NCI-H82 (cell line): ENCODE measurements at places on chromosomes 11 and 22.

- DNase-seq = peak; percentile 35
These were observed 1.6 kb upstream of the MCAM start for GRCh38 chr11:119318240-119319135.

GRCh38 chr11:628056-628455 lies 1.1 kb upstream of the SCT start:
- DNase-seq = no peak

DNA sequence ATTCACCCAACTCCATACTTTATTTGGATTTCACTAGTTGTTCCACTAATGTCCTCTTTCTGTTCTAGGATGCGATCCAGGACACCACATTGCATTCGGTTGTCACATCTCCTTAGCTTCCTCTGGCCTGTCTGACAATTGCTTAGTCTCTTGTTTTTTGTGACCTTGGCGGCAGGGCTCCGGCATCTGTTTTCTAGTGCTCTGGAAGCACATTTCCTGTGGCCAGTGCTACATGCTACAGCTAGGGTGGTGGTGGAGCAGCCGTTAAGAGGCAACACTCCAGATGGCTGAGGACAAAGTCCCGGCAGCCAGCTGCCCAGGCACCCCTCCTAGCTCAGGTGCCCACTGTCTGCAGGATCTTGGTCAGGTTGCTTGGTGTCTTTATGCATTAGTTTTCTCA lies 6.8 kb downstream of the STX3 start:
- DNase-seq = peak; percentile 84

- DNase-seq = no peak
These were observed 74.5 kb downstream of the RPL27A start for GRCh38 chr11:8757047-8757446.

DNA sequence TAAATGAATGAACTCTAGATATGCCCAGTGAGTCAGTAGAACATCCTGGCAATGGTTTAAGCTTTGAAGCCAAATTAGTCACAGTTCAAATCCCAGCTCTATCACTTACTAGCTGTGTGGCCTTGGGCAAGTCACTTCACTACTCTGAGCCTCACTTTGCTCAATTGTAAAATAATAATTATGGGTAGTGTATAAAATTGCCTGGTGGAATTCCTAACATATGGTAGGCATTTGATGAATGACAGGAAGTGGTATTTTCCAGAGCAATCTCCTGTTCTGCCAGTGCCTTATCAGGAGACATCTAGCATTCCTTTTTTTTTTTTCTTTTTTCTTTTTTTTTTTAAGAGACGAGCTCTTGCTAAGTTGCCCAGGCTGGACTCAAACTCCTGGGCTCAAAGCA lies 13.0 kb downstream of the SCN4B start:
- DNase-seq = no peak

GRCh38 chr11:8034106-8034585 lies 46.9 kb upstream of the TUB start:
- DNase-seq = no peak

DNA sequence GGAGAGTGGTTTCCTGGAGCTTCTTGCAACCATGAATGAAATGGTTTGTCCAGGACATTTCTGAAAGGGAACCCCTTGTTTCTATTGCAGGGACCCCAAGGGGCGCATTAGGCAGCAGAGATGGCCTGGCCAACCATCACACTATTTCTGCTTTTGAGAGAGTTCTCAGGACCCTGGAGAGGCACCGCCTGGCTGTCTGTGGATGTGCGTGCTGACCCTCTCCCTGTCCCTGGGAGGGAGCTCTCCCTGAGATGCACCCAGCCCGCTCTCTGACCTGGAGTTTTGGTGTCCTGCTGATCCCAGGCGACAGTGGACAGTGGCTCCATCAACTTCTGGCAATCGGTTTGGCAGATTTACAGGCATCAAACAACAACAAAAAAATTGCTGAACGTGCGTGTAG lies 80.3 kb upstream of the SLC22A12 start:
- DNase-seq = no peak

DNA sequence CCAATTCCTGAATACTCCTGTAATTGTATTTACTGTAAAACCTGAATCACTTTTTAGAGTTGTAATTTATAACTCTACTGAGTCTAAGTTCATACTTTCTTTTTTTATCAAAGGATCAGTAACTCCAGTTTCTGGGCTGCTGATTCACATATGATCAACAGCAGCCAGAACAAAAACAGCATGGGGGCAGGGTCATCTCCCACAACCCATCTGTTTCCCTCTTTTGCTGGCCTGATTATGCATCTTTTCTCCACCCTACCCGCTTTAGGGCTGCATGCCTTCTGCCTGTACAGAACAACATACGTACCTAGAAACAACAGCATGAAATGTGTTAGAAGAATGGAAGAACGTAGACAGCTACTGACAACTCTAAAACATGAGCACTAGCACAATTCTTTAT lies 76.0 kb downstream of the MRTFA start:
- DNase-seq = peak; percentile 71

GRCh38 chr11:1352696-1353382 lies 36.9 kb upstream of the BRSK2 start:
- DNase-seq = no peak

DNA sequence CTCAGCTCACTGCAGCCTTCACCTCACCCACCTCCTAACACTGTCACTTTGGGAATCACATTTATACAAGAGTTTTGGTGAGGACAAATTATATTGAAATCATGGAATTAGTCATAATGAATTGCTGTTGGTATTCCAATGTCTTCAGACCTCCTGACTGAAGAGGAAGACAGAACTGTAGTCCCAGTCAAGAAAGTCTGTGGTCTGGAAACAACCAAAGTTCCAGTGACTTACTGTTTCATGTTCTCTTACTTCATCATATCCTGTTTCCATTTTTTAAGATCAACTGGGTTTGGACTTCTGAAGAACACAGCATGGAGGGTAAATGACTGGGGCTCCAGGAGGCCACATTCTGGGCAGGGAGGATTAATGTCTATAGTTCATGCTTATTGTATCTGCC lies 43.0 kb upstream of the HIPK3 start:
- no peak for DNase-seq

- DNase-seq = no peak
These were observed 2.7 kb downstream of the AHNAK start for GRCh38 chr11:62543680-62544444.

DNA sequence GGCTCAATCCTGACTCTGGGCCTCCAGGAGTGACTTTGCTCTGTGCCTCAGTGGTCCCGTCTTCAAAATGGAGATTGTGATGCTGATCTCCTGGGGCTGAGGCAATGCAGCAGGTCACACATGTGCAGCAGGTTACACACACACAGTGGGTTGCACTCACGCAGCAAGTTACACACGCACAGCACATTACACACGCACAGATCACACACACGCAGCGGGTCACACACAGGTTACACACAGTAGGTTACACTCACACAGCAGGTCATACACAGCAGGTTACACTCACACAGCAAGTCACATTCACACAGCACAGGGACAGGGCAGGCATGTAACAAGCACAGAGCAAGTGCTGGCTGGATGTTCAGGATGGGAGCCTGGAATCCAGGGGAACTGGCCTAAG lies 11.3 kb downstream of the C11orf24 start:
- no peak for DNase-seq

- DNase-seq = peak; percentile 54
These were observed 854 bp downstream of the ABCC8 start for GRCh38 chr11:17475666-17476316.

DNA sequence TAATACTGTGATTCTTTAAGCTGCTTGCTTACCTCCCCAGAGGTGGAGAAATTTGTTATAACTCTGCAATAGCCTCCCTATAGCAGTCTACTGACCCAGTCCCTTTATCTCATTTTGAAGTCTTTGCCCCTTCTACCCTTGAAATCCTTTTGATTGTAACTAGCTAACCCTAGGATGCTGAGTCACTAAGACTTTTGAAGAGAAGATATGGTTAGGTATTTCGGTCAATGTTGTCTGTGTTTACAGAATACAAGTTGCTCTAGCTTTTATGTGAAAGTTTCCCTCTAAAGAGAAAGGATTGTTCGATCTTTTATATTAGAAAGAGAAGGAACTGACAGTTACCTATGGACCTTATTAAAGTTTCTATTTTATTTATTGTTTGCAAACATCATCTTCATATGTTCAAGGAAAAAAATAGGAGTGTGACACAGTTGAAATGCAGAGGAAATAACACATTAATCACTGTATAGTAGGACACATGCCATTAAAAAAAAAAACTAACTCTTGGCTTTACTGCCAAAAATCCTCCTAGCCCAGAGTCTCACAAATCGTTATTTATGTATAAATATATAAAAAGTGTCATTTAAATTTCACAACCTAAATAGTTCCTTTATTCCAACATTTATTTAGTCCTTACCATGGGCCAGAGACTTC lies 3.1 kb downstream of the HYLS1 start:
- no peak for DNase-seq

DNA sequence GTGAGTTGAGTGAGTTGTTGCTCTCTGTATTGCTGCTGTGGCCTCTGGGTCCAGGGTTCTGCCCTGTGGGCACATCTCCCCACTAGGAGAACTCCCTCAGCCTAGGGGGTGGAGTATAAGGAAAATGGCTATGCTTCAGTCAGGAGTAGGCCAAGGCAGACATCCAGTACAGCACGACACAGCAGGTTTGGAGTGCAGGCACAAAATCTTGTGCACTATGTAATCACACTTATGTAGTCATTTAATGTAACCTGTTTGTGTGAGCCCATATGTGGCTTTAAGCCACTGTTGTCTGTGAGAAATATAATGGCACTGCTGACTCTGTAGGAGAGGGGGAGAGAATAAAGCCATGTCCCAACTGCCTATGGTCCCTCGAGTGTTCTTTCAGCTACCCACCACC lies 90.1 kb downstream of the CCDC83 start:
- no peak for DNase-seq

DNA sequence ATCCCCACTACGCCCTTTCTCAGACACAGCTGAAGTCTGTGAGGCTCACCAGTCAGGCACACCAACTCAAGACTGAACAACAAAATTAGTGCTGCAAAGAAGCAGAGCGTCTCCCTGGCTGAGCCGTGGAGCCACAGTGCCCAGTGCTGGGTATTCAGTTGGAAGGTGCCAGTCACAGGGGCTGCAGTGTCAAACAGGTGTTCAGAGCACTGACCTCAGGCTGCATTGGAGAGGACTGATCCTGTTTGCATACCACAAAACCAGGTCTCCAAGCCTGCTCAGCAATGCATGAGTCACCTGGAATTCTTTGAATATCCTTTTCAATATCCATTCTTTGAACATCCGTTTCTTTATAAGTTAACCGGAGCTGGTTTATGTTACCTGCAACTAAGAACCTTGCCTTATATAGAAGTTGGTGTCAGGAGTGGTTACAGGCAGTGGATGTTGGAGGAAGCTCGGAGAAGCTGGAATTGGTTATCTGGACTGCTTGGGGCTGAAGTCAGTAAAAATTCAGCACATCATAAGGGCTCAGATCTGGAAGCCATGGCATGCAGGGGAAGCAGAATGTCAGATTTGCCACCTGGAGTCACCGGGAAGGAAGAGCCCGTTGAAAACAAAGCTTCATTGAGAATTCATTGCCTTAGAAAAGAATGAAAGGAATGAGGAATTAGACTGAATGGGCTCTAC lies 30.3 kb downstream of the PDGFB start:
- no peak for DNase-seq

GRCh38 chr11:15817001-15817400 lies 539.3 kb downstream of the SOX6 start:
- no peak for DNase-seq

GRCh38 chr11:76863196-76863777 lies 2.6 kb downstream of the ACER3 start:
- DNase-seq = no peak

DNA sequence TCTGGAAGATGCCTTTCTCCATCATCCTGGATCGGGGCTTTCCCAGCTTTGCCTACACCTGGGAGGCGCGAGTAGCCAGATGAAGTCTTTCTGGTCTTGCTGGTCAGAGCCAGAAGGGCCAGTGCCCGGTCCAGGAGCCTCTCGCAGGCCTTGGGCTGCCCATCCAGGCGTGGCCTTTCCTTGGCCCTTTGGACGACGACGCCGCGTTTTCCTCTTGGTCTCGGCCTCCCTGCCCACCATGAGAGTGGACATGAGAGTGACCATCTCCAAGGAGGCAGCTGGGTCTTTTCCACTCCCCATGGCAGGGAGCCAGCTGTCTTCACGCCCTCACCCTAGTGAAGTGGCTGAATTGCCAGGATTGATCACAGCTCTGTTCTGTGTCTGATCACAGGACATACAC lies 3.5 kb downstream of the PTDSS2 start:
- no peak for DNase-seq

GRCh38 chr11:914747-915501 lies 4.3 kb upstream of the CHID1 start:
- no peak for DNase-seq

DNA sequence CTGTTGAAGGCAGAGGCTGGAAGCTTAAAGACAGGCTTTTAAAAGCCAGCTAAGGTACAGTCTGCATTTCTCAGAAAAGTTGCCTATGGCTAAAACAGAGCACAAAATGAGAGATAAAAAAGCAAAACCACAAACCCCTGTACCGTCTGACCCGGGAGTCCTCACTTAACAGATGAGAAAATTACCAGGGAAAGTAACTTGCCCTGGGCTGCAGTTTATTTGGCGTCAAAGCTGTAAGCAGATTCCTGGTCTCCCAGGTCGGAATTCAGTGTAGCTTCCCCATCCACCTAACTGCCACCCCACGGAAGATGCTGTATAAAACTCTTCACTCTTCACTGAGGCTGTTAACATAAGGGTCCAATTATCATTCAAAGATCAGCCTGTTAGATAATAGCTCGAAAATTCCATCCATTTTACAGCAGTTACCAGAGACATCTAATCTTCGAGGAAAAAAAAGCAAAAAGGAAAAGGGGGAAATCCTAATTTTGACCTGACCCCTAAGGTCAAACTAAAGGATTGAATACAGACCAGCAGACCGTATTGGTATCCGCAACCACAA lies 1.5 kb downstream of the TCF20 start:
- DNase-seq = no peak

GRCh38 chr11:62665075-62665598 lies at the start of the genes C11orf98 and CSKMT:
C11orf98 (minus strand) TSS chr11:62665210; CDS start chr11:62665169, 41 bp downstream.
CSKMT (plus strand) TSS chr11:62665312; CDS start chr11:62665880, 568 bp downstream.
- DNase-seq = peak; percentile 94

DNA sequence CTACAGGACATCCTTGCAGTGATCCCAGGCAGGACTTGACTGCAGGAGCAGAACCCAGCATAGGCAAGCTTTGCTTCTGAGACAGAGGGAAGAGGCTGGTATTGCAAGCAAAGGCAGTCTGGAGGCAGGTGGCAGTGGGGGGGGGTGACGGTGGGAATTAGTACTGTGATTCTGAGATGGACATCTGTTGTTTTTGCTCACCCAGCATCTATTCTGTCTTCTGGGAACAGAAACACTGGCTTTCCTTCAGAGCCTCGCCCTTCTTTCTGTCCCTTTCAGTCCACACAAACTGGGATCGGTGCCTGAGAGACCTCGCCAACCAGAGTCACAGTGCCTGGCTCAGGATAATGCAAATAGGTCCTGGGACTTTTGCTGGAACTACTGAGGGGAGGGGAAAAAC lies 31.2 kb upstream of the RASL10A start:
- peak; percentile 94 for DNase-seq

GRCh38 chr22:23404689-23405365 lies 175.3 kb downstream of the IGLL1 start:
- no peak for DNase-seq
